Skin of body (tissue), 3 donors: ENCODE measurements at places on chromosomes 4 and X. TPM values are rescaled to one million over a fixed set of nuclear protein-coding genes. Genes with fewer than 3 reads are reported as not detected.

Gene GABRB1
- total RNA-seq: 0.69 TPM

GRCh38 chr4:23654791-23655190, 235.1 kb downstream of the PPARGC1A start:
- DNase-seq: no peak

- DNase-seq: no peak
These were observed 44.6 kb upstream of the GPR173 start for GRCh38 chrX:53004038-53004437.

DNA sequence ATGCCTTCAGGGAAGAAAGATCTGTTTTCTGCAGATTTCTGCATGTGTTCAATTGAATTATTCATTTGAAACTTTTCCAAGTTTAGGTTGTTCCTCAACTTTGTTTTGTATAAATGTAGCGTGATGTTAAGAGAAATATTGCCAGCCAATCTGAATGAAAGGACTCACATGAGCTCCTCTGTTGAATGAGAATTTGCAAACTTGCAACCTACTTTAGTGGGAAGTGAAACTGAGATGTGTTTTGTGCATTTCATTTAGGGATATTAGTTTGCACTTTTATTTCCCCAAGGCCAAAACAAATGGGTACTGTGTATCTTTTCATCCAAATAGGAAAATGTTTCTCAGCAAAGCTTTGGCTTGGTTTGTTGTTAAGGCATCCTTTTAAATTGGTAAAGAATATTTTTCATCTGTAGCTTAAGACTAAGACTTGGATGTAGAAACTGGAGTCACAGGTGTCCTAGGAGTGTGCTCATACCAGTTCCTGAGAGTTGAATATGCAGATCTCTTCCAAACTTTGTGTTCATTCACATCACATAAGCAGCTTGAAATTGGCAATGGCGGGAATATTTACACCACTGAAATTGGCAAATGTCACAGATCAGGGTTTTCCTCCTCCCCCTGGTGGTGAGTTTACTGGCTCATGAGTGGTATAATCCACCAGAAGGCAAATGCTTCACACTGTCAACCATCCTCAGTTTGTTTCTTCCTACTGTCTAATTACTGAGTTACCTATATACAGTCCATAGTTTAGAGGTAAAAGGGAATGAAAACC, 193.6 kb upstream of the BANK1 start:
- no peak for DNase-seq

Gene VCX
- total RNA-seq: not detected

Gene TLR3
- total RNA-seq: 2.8 TPM

Gene HEPH
- 20.9 TPM for total RNA-seq

DNA sequence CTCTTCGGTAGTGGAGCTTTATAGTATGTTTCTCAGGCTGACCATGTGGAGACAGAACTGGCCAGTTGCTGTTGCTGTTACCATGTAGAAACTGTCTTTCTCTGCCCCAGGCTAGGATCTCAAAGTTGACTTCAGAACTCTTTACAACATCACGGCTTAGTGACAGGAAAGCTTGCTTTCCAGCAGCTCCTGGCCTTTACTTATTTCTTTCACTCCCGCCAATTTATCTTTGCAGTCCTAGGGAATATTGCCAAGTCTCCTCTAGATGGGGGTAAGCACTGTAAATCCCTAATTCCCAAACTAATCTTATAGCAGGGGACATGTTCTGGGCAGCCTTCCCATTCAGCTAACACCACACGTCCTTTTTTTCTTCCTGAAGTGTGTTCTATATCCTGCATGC, 631.6 kb downstream of the SPRY1 start:
- DNase-seq: peak; percentile 61

GRCh38 chrX:6464726-6465125, 70.2 kb downstream of the VCX3A start:
- no peak for DNase-seq

GRCh38 chrX:130715299-130715698, 187.7 kb downstream of the ENOX2 start:
- DNase-seq: no peak

- no peak for DNase-seq
These were observed 19.7 kb downstream of the CXCL3 start for GRCh38 chr4:74018771-74019170.

GRCh38 chrX:43559644-43560043, 96.5 kb upstream of the MAOA start:
- no peak for DNase-seq

DNA sequence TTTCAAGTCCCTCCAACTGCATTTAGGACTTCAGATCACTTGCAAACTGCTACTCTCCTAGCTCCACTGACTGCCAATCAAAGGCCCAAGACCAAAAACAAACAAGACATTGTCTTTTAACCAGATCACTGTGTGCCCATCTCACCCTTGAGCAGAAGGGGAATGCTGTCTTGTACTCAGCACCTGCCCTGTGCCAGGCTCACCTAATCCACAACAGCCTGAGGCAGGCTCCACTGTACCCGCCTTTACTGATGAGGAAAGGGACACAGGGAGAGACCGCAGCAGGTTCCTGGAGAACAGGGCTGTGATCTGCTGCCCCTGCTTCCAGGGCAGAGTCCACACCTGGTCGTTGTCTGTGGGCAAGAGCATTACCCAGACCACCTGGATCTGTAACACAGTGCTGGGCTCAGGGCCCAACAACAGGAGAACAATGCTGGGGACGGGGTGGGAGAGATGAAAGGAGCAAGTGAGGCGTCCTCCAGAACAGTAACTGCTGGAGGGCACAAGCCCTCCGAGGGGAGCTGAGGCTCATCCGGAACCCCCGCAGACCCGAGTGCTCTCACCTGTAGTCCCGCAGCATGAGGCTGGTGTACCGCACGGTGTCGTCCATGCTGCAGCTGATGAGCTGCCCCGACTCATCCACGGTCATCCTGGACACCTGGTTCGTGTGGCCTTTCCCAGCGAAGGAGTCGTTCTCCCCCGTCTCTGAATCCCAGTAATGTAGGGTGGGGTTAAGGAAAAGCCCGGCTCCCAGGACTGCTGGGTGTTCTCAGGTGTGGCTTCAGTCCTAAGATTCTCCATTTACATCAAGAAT, 33.9 kb downstream of the WDR1 start:
- no peak for DNase-seq

Gene FRMD7
- total RNA-seq: 0.10 TPM

- no peak for DNase-seq
These were observed 30.8 kb upstream of the PLA2G12A start for GRCh38 chr4:109760682-109761081.

- DNase-seq: no peak
These were observed 62.8 kb downstream of the PPP3CA start for GRCh38 chr4:101284546-101284945.

DNA sequence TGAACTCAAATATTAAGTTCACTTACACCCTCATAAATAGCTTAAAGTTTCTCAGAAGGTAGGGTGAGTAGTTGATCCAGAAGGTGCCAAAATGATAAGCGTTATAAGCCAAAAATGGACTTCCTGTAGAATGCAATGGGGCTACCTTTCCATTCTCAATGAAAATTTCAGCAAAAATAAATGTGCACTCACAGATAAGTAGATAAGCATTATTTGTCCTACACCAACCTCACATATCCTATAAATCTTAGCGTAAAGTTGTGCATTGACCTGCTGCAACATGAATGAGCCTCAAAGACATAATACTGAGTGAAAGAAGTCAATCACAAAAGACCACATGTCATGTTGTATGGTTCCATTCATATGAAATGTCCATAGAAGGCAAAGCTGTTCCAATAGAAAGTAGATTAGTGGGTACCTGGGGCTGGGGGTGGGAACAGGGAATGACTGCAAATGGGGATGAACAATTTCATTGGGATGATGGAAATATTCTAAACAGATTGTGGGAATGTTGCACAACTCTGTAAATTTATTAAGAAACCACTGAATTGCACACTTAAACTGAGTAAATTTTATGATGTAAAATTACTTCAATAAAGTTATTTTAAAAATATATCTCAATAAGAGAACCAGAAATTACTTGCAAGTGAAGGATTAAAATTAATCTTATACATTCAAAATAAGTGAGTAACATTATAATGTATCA, 100.9 kb downstream of the AMELX start:
- DNase-seq: no peak

DNA sequence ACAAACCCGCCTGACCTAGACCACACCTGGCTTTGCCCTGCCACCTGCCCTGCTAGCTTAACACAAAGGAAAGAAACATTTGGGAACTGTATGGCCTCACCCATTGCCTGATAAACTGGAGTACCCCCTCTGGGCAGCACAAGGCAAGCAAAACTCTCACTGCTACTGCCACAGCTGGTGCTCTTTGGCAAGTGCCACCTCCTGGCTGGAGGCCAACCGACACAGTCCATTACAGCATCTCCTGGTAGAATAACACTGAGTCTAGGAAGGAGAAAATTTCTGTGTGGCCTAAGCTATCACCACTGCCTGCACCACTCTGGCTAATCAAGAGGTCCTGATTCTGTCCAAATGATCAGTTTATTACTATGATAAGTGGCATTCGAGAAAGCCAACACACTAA, 18.9 kb upstream of the SPANXN3 start:
- no peak for DNase-seq

DNA sequence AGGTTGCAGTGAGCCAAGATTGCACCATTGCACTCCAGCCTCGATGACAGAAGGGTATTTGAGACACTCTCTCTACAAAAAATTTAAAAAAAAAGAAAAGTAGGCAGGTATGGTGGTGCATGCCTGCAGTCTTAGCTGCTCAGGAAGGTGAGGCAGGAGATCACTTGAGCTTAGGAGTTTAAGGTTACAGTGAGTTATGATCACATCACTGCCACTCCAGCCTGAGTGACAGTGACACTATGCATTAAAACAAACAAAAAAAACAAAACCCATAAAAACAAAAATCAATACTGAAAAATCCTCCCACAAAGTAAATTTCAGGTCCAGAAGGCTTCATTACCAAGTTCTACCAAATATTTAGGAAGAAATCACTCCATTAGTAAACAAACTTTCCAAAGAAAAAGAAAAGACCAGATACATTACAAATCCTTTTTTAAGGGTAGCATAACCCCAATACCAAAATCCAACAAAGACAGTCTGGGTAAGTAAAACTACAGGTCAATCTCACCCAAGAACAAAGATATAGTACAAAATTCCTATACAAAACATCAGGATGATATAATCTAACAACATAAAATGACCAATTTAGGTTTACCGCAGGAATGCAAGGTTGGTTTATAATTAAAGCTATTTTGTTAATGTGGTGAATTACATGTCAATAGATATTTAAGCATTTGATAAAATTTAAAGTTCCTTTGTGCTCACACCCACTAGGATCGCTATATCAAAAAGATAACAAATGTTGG, 11.7 kb downstream of the NELFA start:
- no peak for DNase-seq

DNA sequence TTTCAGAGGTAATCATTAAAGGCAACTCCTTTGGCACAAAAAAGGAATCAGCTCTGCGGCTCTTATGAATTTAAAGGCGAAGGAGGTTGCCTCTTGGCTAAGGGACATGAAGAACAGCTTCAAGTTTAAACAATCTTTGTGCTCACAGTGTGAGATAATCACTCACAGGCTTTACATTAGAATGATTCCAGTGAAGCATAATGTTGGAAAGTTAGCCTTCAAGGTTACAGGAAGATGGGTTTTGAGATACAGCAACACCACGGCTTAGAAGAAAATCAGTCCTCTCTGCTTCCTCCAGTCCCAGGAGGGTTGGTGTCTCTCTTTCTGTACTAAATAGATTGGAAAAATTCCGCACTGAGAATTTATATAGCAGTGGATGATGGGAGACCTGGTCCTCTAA, 11.6 kb upstream of the SCD5 start:
- no peak for DNase-seq

Gene SPANXB1
- not detected for total RNA-seq

Gene MAGEA1
- total RNA-seq: not detected
